ENCODE measurements at places on chromosomes 5 and 9.

- peak; percentile 47 for DNase-seq
Observed at GRCh38 chr9:99116003-99116411, 11.1 kb downstream of the TGFBR1 start.

DNA sequence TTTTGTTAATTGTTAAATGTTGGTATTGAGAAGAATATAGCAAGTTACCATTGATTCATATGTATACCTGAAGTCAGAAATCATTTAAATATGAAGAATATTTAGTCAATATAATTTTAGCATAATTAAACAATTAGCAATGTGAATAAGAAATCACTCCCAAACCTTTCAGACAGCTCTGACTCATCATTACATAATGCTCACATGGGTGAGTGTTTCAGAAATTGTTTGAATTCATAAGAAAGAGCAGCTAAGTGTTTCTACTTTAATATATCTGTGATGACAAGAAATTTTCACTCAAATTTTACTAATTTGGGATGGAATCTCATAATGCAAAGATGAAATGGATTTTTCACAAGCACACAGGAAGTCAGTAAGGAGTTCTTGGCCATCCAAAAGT, 42.0 kb upstream of the CDC42SE2 start:
- DNase-seq, result peak; percentile 23

- peak; percentile 94 for DNase-seq
Observed at GRCh38 chr5:33275921-33276627, 164.7 kb upstream of the TARS1 start.

- peak; percentile 25 for DNase-seq
Observed at GRCh38 chr5:79454043-79454442, 59.9 kb downstream of the HOMER1 start.

- DNase-seq, result no peak
Observed at GRCh38 chr9:94174164-94174563, 84.9 kb upstream of the ZNF169 start.

GRCh38 chr5:94969174-94969573, 315.7 kb downstream of the MCTP1 start:
- DNase-seq, result peak; percentile 4

DNA sequence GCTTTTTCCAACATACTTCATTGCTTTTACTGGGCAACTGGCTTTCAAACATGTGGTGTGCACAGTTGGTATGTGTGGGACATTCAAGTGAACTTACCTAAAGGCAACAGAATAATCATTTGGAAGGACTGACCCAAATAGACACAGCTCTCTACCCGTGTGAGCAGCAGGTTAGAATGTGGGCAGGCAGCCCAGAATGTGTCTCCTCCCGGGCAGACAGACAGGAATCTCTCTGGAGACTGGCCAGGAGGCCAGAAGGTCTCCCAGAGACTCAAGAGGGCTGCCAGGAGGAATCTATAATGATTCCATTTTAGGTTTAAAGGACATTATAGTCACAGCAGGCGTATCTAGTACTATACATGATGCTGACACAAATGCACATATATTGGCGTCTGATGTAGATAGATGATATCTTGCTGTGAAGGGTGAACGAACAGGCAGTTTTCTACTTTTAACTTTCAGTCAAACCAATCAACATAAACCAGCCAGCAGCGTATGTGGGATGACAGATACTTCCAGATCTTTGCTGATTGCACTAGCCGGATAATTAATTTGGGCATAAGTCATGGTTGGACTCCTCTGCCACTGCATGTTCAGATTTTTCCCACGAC, 297.4 kb upstream of the ZNF608 start:
- DNase-seq, result peak; percentile 86

DNA sequence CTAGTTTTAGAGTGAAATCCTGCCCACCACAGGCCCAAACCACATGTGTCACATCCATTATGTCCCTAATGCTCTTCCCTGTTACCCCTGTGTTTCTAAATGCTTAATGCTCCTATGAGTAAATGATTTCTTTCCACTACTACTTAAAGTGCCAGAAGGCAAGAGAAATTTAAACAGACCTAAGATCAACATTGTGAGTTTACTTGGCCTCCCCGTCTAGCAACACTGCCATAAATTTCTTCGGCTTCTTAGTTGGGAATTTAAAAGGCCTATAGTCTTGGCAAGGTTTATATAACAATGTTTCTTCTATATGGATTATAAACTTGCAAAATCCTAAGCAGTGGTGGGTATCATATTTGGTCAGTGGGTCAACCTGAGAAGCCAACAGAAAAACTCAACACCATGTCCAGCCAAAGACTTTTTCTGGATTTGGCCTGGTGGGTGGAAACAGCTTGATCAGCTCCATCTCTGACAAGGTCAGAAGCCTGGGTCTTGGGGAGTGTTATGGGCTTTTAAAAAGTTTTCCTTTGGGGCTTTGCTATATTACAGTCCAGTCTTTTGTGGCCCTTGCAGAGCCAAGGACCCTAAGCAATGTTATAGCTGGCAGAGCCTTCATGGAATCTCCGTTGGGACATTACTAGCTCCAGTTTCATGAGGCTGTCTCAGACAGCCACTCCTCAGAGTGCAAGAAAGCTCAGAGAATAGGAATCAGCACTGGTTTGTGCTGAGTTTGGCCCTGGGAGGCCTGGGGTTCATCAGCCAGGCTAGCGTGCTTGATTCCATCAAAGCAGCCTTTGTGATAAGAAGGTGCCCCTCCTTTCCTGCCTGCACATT, 119.8 kb downstream of the PRDM6 start:
- no peak for DNase-seq

GRCh38 chr5:120657104-120657503, 193.0 kb downstream of the PRR16 start:
- DNase-seq, result no peak

- DNase-seq, result peak; percentile 92
Observed at GRCh38 chr9:3768712-3769457, 243.1 kb upstream of the RFX3 start.

DNA sequence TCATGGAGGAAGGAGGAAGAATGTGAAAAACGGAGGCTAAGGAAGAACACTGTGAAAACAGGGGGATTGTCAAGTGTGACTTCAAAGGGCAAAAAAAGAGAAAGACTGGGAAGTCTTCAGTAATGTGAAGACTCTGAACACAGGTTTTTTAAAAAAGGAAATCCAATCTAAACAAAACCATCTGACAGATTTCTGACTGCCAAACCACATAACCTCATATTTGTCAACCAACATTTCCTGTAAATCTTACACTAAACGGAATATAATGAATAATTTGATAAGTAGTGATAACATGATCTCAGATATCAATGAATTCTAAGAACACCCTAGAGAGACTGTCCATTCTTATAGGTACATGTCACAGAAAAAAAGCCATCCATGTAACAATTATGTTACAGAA, 124.7 kb downstream of the FBN2 start:
- DNase-seq, result no peak

DNA sequence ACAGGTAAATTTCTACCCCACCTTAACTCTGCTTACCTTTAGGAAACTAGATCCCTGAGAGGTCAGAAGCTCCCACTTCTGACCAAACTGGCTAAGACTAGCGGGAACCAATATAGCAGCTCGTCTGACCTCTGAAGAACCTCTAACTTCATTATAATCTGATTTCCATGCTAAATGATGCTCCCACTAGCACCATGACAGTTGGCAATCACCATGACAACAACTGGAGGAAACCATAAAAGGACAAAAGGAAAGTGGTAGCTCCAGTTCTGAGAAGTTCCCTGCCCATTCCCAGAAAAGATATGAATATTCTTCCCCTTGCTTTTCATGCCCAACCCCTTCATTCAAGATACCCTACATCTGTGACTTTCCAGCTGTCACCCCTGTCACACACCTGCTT, 483.3 kb downstream of the CTNND2 start:
- no peak for DNase-seq

- no peak for DNase-seq
Observed at GRCh38 chr5:593511-593910, 18.6 kb upstream of the CEP72 start.

GRCh38 chr5:132213666-132214065, 14.0 kb downstream of the P4HA2 start:
- no peak for DNase-seq

GRCh38 chr9:87211669-87212068, 264.4 kb upstream of the GAS1 start:
- no peak for DNase-seq

- DNase-seq, result no peak
Observed at GRCh38 chr9:108880738-108881316, 18.8 kb downstream of the ACTL7A start.

DNA sequence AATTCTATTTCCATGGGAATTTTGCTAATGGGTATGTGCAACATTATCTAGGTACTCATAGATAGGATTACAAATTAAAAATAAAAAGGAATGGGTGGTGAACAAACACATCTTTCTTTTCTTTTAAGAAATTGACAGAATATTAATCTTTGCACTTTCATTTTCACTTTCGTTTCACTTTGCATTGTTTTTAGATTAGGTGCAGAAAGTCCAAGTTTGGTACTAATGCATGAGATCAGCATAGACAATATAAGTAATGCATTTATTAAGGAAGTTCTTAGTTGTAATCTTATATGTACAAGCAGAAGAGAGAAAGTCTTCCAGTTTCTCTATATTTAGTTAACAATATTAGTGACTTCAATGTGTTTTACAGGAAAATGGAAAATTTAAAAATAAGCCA, 196.5 kb downstream of the COMMD10 start:
- DNase-seq, result no peak

DNA sequence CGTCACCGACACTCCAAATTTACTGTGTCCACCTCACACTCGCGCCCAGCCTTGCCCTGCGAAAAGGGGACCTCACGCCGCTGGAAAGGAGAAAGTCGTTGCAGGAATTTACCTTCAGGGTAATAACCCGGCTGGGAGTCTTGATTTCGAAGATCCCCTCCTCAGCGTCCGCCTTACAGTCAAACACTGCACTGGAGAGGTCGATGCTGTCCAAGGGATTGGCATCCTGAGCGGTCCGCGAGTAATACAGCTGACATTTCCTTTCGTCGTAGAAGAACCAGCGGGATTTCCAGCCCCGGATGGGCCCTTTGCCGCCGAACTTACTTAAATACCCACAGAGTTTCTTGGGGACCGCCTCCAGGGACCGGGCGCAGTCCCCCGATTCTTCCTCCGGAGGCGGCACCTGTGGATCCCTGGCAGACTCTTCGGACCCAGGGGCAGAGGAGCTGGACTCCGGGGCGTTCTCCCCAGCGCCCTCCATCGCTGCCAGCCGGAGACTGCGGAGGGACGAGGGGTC, 330 bp downstream of the TBC1D2 start:
- DNase-seq, result peak; percentile 52

- DNase-seq, result peak; percentile 70
Observed at GRCh38 chr5:173016598-173017046, 33.1 kb downstream of the ATP6V0E1 start.

- DNase-seq, result no peak
Observed at GRCh38 chr5:175887463-175887862, 16.1 kb downstream of the CPLX2 start.

DNA sequence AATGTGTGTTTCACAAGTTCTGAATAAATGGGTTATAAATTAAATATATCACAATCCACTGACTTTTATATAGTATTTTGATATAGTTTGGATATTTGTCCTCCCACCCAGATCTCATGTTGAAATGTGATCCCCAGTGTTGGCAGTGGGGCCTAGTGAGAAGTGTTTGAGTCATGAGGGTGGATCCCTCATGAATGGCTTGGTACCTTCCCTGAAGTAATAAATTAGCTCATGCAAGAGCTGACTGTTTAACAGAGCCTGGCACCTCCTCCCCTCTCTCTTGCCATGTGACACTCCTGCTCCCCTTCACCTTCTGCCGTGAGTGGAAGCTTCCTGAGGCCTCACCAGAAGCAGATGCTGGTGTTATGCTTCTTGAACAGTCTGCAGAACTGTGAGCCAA, 127.9 kb upstream of the PALM2AKAP2 start:
- DNase-seq, result no peak

DNA sequence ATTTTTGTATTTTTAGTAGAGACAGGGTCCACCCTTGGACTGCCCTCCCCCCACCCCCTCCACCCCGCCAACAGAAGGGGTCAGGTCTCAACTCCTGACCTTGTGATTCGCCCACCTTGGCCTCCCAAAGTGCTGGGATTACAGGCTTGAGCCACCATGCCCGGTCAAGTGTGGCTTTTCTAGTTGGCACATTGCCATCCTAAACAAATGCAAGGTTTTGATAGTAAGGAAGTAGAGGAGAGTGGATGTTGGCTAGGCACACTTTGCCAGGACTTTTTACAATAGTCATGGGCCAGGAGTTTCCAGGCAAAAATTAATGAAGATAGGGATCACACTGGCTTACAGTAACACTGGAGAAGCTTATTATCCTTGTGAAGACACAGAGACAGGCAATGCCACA, 62.4 kb downstream of the GALNT12 start:
- no peak for DNase-seq

- DNase-seq, result no peak
Observed at GRCh38 chr5:154237946-154238345, 47.4 kb downstream of the GALNT10 start.

DNA sequence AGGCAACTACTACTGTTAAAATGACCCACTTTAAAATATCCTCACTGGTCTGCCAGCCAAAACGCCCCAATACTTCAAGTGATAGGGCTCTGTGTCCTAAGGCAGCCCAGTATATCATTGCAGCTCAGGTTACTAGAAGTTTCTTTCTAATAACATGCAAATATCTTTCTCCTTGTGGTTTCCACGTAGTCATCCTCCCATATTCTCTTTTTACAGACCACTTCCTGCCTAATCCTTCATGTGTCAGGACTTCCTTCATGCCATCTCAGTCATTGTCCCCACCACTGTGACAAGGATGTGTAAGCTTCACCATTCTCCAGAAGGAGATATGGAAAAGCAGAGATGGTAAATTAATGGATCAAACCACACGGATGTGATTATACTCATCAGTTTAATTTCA, 813.7 kb downstream of the MAT2B start:
- no peak for DNase-seq

DNA sequence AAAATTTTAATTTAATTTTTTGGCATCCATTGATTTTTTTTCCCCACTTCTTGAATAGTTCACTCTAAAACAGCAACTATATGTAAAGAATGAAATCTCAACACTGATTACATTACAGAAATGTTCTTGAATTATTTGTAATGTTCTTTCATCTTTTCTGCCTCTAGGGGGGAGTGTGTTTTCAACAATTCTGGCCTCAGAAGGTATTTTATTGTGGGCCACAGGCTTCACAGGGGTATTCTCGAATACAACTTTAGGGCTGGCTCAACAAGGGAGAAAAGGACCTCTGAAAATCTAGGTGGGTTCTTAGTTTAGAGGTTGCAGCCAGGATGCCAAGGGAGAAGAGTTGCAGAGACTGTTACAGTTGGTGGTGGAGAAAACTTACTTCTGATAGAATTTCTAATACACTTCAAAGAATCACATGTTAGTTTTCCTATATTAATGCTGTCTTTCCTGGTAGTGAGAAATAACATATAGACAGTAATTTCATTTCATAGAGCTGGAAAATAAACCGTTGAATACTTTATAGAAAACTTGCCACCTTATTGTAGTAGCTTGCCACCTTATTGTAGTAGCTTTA, 3.6 kb upstream of the NPR3 start:
- peak; percentile 47 for DNase-seq

- DNase-seq, result peak; percentile 34
Observed at GRCh38 chr9:3868012-3868411, 342.2 kb upstream of the RFX3 start.

Data from AG10803 (cell line).